ENCODE measurements at places on chromosomes 6 and 20.

DNA sequence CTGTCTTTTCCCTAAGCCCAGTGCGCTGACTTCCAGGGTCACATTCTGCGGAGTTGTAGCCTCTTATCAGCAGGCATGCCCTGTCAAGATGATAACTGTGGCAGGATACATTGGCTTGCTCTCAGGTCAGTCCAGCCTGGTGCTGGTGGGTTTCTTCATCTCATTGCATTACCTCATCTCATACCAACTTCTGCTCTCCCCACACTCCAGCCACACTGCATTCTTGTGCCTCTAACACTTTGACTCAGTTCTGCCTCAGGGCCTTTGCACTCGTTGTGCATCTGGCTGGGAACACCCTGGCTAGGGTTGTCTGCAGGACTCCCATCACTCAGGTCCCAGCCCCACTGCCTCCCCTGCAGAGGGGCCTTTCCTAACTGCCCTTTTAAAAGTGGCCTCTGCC, 110.3 kb upstream of the BACH2 start:
- no peak for DNase-seq

DNA sequence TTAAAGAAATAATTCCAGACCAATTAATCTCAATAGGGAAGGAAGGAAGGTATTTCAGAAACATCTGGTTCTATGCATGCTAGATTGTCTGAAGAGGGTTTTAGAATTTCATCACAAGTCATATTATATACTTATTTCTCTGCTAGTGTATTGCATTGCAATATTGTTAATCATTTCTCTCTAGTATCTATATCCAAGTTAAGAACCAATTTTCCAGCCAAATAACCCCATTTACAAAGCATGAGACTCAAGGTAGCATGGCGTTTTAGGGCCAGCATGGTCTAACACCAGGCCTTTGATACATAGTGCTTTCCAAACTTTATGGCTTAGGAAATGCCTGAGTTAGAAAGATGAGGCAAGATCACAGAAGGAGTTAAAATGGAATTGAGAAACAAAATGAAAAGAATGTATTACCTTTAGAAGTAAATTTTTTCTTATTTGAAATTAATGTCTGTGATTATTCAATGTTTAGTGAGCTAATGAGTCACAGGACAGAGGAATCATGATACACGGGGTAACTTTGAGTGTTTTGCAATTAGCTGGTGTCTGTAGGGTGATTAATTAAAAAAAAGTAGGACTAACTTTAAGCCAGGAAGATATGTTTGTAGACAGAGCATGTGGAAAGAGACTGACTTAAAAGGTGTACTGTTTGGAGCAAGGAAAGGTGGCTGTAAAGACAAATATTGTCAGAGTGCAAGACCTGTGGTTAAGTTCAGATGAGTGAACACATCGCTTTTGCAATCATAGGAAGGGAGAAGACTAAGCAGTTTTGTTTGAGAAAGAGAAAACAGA, 1006.2 kb upstream of the CITED2 start:
- no peak for DNase-seq

GRCh38 chr6:101543796-101544195, 150.3 kb downstream of the GRIK2 start:
- no peak for DNase-seq

DNA sequence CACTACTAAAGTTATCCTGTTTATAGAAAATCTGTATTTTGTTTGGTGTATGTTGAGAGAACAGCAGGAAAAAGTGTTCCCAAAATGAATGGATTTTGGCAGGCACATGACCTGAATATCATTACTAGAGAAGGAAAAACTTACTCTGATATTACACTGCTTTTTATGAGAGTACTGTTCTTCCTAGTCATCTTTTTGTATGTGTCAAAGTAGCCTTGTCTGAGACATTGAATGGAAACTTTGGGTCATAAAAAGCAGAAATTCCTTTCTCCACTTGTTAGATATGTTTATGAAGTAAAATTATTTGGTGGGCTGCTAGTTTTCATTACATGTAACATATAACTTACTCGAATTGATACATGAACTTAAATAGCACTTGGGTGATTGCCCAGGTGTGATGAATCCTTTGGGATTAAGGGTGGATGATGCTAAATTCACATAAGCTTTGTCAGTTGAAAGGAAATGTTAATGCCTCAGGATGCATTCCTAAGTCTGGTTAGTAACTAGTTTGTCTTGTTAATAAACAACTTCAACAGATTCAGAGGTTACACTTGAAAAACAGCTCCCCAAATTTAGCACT, 206.7 kb downstream of the CENPW start:
- no peak for DNase-seq

DNA sequence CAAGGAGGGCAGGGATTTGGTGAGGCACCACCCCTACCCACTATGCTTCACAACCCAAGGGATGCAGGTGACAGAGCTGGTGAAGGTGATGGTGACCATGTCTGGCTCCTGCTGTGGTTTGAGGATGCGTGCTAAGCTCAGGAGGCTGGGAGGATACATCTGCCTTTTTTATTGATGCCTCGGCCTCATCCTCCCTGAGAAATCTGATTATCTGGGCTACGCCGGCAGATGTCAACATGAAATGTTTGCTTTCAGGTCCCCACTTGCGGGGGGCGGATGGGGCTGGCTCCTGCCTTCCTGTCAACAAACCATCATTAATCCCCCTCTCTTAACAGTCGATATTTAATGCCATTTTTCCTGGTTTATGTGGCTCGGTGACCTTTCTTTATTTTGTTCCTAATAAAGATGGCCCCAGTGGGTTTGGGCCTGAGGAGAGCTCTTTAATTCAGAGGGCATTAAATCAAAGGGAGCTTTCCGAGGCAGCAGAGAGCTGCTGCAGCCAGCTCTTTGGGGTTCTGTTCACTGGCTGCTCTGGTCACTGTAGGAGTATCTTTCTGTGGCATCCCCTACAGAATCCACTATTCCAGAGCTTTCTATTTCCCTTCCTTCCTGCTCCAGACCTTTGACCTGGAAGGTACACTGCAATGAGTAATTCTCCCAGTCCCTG, 33.5 kb upstream of the LRFN2 start:
- no peak for DNase-seq

Measured in pancreas (tissue), 10 donors.